DMS79 treated with DMSO at 0.1 percent for 48 hours (cell line): ENCODE measurements at places on chromosomes 7 and 10.

DNA sequence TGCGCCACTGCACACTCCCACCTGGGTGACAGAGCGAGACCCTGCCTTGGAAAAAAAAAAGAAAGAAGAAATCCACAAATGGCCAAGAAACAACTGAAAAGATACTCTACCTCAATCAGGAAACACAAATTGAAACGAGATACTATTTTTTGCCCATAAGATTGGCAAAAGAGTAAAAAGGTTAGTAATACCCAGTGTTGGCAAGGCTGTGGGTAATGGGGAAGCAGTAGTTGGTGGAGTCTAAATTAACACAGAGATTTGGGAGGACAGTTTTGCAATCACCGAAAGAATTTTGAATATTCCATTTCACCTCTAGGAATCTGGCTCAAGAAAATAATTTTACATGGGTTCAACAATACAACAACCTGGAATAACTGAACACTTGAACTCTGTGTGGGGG is 19.9 kb downstream of the ABRAXAS2 start:
- no peak for DNase-seq

GRCh38 chr10:79255007-79255507 is 92.2 kb upstream of the PPIF start:
- DNase-seq, result no peak

- peak; percentile 4 for DNase-seq
Observed at GRCh38 chr10:48655411-48656240, 29.0 kb upstream of the WDFY4 start.

- DNase-seq, result no peak
Observed at GRCh38 chr10:712575-712974, 23.1 kb upstream of the DIP2C start.

DNA sequence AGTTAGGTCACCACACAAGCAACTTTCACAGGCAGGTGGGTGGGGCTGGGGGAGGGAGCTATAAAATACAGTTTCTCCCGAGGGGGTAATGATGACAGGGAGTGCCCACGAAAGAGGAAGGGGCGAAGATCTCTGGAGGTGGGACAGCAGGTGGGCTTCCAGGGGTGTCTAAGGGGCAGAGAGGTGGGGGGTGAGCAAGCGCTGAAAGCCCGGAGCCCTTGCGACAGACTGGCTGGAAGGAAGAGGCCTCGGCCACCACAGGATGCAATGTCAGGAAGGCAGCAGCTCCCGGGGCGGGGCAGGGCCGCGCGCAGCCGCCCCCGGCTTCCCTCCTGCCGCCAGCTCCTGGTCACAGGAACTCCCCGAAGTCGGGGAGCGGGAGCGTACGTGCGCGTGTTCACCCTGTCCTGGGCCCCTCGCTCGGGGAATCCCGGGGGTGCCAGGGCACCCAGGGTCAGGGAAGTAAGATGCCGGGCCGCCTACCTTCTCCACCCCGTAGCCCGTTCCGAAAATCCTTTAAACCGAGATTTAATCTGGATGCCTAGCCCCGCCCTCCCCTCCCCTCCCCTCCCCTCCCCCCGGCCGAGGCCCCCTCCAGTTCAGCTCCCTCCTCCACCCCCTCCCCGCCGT is 105.2 kb upstream of the PPIF start:
- peak; percentile 2 for DNase-seq

GRCh38 chr7:5615190-5616070 is 166.0 kb downstream of the RNF216 start:
- DNase-seq, result no peak

DNA sequence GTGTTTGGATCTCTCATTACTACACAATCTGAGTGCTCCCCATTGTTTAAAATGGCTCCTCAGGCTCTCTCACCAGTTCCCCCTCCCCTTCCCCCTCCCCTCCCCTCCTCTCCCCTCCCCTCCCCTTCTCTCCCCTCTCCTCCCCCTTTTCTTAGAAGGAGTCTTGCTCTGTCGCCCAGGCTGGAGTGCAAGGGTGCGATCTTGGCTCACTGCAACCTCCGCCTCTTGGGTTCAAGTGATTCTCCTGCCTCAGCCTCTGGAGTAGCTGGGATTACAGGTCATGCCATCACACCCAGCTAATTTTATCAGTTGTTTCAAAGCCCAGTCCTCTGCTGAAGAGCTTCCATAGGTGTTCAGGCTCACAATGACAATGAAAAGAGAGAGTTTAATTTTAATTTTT is 3.6 kb upstream of the CCAR1 start:
- no peak for DNase-seq

- no peak for DNase-seq
Observed at GRCh38 chr7:113444261-113444660, 325.9 kb upstream of the SMIM30 start.

- no peak for DNase-seq
Observed at GRCh38 chr10:33067917-33068316, 109.9 kb upstream of the ITGB1 start.
